GM12864 (cell line): ENCODE measurements at places on chromosomes 7 and 10.
A peak's percentile ranks its signal among the peaks of the same experiment; 100 is the strongest.

DNA sequence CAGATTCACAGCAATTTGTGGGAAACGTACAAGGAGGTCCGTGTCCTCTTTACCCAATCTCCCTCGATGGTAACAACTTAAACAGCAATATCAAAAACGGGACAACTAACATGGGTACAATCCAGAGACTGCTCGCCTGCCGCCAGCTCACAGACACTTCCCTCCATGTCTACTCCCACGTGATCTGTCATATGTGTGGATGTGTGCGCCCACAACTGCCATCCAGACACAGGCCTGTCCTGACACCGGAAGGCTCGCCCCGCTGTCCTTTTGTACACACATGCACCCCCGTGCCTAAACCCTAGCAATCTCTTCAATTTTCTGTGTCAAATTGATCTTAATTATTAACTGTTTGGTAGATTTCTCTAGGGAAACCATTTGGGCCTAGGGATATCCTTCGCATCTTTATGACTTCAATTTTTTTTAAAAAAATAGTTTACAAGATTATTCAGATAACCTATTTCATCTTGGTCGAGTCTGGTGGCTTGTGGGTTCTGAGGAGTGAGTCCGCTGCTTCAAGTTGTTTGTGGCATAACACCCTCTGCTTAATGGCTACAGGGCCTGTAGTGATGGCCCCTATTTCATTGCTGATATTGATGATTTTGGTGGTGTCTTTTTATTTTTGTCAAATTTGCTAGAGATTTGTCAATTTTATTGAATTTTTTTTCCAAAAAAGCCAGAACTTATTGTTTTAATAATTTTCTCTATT is 260.6 kb downstream of the MAD1L1 start:
- no peak for DNase-seq

DNA sequence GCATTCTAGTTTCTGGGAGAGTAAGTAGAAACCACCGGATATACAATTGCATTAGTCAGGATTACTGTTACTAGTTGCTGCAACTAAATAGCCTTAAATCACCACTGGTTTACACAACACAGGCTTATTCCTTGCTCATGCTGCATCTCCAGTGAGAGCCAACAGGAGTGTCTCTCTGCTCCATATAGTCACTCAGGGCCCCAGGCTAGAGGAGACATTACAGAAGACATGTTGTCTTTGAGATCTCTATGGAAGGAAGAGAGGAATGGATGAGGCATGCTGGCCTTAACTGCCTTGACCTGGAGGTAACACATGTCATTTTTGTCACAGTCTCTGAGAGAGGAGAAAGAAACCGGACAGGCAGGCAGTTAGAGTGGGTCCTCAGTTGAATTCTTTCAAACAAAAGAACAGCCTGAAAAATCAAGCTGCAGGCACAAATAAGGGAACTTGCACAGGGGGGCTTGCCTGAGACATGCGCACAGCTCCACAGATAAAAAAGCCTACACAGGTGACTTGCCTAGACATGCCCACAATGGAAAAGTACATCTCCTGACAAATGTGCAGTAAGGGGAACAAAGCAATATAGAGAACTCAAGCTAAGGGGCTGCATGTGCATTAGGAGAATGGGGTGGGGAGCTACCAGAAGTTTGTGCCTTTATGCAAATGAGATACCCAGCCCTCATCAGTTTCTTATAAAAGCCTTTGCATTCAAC is 348.0 kb downstream of the TYW1 start:
- no peak for DNase-seq

DNA sequence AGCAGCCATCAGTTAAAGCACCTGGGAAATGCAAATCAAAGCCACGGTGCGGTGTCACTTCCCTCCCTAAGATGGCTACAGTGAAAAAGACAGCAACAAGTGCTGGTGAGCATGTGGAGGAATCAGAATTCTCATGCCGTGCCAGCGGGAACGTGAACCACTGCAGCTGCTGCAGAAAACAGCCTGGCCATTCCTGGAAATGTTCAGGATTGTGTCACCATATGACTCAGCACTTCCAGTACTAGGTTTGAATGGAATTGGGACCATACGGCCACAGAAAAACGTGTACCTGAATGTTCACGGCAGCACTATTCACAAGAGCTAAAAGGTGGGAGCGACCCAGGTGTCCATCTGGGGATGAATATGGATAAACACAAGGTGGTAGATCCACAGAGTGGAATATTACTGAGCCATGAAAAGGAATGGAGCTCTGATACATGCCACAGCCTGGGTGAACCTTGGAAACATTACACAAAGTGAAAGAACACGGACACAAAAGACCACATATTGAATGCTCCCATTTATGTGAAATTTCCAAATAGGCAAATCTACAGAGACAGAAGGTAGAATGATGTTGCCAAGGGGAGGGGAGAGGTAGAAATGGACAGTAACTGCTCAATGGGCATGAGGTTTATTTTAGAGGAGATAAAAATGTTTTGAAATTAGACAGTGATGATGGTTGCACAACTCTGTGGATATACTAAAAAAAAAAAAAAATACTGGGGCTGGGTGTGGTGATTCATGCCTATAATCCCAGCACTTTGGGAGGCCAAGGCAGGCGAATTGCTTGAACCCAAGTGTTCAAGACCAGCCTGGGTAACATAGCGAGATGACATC is 61.6 kb downstream of the MICALL2 start:
- no peak for DNase-seq

DNA sequence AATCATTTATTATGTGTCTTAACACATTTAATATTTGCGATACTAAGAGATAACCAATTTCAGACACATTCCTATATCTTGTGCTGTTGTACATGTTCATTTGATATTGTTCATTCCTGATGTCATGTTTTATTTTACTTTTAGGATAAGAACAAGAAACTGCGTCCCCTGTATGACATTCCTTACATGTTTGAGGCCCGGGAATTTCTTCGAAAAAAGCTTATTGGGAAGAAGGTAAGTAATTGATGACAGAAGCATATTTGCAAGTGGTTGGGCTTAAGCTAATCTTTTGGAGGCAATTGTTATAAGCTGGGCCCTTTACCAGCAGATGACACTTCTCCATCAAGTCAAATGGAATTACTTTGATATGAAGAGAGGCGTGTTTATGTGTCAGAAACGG is 155.3 kb downstream of the SND1 start:
- no peak for DNase-seq

GRCh38 chr10:123141791-123142700 is 5.9 kb upstream of the HMX2 start:
- no peak for DNase-seq

GRCh38 chr10:78520737-78521430 is 487.2 kb downstream of the RPS24 start:
- DNase-seq: no peak

- DNase-seq: peak; percentile 58
Observed at GRCh38 chr10:26486990-26487850, 49.1 kb downstream of the APBB1IP start.

DNA sequence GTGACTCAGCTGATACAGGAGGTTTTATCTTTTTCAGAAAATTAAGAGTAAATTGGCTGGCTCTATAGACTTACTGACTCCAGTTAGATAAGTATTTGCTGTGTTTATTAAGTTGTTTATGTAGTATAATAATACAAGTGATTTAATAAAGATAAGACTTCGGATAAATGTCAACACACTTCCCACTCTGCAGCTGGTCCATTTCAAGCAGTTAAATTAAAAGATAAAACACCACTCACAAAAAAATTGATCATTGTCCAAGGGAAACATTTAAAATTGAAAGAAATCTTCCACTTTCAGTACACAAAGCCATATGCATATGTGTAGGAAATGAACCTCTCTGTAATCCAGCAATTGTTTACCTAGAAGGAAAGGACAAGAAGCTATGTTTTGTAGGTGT is 106.1 kb upstream of the SP8 start:
- no peak for DNase-seq

- no peak for DNase-seq
Observed at GRCh38 chr10:86443936-86444335, 77.3 kb upstream of the GRID1 start.

DNA sequence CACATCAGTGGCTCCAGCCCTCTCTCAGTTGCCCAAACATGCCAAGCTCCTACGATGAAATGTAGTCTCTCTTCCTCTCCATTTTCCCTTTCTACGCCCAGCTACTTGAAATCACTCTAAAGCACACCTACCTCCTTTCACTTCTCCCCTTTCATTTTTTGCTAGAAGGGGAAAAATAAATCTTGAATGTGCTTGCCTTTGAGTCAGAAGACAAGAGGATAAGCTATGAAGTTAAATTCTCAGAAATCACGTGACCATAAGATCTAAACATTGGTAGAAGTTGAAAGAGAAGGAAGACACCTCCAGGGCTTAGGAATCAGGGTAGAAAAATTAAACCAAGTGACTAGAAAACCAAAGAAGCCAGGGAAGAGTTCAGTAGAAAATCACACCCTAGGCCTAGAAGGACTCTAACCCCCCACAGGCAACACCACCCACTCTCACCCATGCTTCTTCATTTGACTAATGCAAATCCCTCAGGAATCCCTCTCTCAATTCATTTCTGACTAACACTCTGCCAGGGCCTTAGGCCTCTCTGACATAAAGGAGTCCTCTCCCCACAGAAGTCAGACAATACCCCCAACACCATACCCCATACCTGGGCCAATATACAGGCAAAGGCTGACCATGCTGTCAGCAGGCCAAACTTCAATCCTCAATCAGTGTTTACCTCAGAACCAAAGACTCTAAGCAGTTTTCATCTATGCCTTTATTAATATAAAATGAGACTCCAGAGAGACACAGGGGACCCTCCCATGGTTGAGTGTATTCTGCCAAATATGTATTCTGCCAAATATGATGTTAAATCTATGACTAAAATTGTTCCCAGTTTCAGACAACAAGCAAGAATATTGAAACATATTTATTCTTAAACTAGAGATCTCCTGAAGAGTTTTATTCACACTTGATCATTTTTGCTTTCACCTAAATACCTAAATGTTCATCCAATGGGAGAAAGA is 84.8 kb downstream of the ELMO1 start:
- DNase-seq: no peak

DNA sequence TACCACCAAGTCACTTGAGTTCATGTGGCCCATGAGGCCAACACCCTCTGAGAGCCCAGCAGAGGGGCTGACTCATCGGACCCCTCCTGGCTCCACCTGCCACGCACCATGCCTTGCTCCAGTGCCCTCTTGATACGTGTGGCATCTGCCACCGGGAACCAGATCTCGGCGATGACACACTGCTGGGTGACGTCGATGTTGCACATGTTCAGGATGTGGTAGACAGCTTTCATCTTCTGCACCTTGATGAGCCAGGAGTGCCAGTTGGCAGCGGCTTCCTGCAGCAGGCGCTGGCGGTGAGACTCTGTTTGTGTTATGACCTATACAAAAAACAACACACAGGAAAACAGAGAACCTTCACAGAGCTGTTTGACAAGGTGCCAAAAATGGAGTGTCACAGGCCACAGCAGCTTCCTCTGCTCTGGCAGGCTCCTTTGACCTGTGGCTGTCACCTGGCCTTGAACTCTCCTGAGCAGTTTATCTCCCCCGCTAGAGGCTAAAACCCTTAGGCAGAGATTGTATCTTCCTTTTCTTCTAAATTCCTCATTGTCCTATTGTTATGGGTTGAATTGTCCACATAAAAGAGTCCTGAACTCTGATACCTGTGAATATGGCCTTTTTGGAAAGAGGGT is 45.2 kb upstream of the TMEM213 start:
- peak; percentile 13 for DNase-seq

GRCh38 chr10:127526161-127526560 is 22.9 kb upstream of the NPS start:
- DNase-seq: no peak

DNA sequence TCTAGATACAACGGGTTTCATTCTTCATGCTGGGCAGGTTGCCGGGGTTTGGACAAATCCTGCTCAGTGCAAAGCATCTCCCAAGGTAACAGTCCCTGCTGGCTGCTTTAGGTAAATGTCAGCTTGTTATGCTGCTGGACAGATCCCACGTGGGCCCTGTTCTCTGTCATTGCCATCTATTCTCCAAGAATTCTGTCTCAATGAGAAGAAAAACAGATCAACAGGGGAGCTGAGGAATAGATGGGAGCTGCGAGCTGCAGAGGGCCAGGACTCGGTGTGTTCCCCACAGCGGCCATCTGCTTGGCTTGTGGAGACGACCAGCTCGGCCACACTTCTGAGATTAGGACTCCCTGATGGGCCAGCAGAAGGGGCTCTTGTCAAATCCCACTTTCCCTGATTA is 235.2 kb downstream of the DPP6 start:
- DNase-seq: no peak

DNA sequence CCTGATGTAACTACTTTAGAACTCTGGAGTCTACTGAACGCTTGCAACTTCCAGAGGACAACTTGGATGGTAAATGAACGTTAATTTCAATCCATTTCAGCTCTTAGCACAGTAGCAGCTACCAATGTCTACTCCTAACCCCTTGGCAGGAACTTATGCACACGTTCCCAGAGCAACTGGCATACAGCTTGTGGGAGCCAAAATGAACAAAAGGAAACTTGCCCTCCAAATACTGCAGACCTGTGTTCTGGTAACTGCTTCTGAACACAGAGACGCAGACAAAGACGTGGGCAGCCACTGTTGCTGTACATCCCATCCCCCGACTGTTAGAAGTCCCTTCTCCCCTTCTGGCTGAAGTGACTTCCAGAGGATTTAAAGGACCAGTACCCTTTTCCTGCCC is 61.3 kb downstream of the XPNPEP1 start:
- DNase-seq: no peak

DNA sequence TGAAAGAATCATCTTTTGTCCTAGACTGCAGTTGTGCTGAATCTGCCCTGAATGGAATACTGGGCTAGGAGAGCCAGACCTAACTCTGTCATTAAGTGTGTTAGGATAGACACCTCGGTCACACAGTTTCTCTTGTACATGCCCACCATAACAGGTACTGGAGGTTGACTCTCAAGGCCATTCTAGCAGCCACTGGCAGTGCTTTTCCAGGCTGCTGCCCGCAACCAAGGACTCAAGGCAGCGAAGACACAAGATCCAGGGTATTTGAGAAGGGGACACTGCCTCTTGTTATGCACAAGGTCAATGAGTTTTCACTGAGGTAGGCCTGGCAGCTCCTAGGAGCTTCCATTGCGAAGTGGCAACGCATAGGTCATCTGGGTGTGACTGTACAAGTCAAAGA is 70.6 kb upstream of the ZNF746 start:
- no peak for DNase-seq

- no peak for DNase-seq
Observed at GRCh38 chr10:121594623-121595350, 3.5 kb downstream of the FGFR2 start.

DNA sequence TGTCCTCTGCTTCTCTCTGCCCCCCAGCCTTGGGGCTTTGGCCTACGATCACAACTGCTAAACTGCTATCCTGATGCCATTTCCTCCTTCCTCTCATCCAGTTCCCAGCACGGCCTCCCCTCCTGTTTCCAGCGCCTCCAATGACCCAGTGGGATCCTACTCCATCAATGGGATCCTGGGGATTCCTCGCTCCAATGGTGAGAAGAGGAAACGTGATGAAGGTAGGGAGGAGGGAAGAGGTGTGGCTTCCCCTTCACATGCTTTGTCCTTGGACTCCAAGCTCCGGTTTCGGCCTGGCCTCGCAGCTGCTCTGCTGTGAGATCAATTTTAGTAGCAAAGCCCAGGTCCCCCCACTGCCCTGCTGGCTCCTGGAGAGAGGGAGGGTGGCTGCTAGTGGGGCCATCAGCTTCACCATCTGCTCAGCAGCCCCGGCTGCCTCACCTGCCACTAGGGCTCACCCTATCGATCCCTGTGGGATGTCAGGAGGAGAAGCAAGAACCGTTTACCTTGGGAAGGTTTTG is 35.8 kb downstream of the PAX2 start:
- no peak for DNase-seq
